Activated CD4-positive, alpha-beta T cell treated with anti-CD3 and anti-CD28 coated beads, Interleukin-2, amount 10 ng/mL, durations not matched to agents 7 days and 5 days (primary cell): ENCODE measurements at places on chromosomes 12 and 14. TPM values are rescaled to one million over a fixed set of nuclear protein-coding genes. Genes with fewer than 3 reads are reported as not detected.
A peak's percentile ranks its signal among the peaks of the same experiment; 100 is the strongest.

Gene PAWR
- total RNA-seq: 8.0 TPM

Gene INHBC
- total RNA-seq: not detected

DNA sequence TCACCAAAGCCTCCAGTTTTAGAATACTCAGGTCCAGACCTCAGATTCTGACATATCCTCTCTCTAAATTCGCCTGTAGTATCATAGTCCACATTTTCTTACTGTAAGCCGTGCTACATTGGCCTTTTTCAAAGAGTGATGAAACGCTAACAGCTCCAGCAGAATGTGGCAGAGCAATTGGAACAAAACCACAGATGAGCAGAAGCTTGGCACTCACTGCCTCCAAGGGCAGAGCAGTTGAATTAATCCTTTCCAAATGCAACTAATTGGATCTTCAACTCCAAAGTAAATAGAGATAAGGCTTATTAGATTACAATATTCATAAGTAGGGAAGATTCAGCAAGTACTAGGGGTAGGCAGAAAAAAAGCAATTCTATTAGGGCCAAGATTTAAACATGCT is 128.3 kb downstream of the SLC35F4 start:
- DNase-seq: no peak
- H3K36me3 ChIP-seq: no peaks in the 10 kb centered on the region
- H3K27ac ChIP-seq: no peak overlapping the region

DNA sequence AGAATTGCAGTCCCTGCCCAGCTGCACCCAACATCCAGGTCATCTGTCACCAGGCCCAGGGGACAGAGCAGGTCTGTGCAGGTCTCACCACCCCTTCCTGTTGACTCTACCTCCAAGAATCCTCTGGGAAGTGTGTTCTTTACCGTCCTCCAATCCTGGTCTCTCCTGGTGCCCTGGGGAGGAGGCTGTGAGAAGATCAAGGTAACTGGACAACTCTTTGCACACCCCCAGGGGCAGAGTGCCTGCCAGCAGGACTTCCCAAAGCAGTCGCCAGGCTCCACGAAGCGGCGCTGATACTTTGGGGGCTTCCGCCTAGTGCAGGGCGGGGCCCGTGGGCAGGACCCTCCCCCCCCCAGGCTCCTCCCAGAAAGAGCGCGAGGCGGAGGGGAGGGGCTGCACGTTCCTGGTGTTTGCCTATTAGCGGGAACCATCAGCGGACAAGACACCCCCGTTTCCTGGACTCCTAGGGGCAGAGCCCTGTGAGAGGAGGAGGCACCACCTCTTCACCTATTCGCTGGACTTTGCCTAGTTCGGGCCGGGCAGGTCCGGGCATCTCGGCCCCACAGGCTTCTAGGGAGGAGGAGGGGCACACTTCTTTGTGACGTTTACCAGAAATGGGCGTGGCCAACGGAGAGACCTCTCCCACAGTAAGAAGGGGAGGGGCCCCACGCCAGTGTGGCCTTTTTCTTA is 918.0 kb downstream of the AACS start:
- H3K36me3 ChIP-seq: no peaks in the 10 kb centered on the region
- no peaks in the 10 kb centered on the region for H3K4me1 ChIP-seq
- DNase-seq: peak; percentile 8
- no peak overlapping the region for H3K27ac ChIP-seq
- H3K4me3 ChIP-seq: no peak overlapping the region

DNA sequence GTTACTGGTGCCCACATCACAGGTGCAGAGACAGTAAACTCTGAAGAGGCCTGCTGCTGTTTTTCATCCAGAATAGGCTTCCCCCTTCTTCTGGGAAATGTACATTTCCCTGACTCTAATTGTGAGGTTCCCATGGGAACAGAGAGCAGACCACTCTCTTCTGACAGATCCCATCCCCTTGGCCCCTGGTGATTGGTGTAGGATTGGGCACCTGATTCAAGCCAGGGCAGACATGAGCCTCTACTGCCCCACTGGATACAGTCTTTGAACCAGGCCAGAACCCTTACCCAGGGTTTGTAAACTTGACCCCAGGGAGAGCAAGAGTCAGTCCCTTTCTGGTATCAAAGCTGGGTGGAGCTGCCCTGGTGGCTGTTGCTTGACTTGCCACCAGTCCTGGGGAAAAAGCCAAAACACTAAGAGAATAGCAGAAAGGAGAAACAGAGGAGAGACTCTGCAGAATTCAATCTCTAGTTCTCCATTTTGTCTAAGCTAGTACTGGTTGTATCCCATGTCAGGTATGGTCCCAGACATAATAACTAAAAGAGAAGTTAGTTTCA is 14.8 kb upstream of the NFYB start:
- no peak overlapping the region for H3K4me3 ChIP-seq
- no peaks in the 10 kb centered on the region for H3K36me3 ChIP-seq
- no peak overlapping the region for H3K27ac ChIP-seq
- H3K27me3 ChIP-seq: peaks cover 19% of the 10 kb centered on the region

GRCh38 chr12:75738486-75738885 is 227.1 kb upstream of the KRR1 start:
- peaks cover 9% of the 10 kb centered on the region for H3K27me3 ChIP-seq
- DNase-seq: no peak
- H3K36me3 ChIP-seq: no peaks in the 10 kb centered on the region
- H3K27ac ChIP-seq: no peak overlapping the region

GRCh38 chr12:58747533-58747932 is 172.8 kb downstream of the LRIG3 start:
- no peaks in the 10 kb centered on the region for H3K36me3 ChIP-seq
- H3K4me1 ChIP-seq: no peaks in the 10 kb centered on the region
- H3K27ac ChIP-seq: no peak overlapping the region
- no peak overlapping the region for H3K4me3 ChIP-seq
- H3K27me3 ChIP-seq: no peaks in the 10 kb centered on the region
